Esophagus squamous epithelium (tissue), 5 donors: ENCODE measurements at places on chromosomes 1 and 21. TPM values are rescaled to one million over a fixed set of nuclear protein-coding genes. Genes with fewer than 3 reads are reported as not detected.

- no peak for DNase-seq
These were observed 30.5 kb upstream of the LRIG2 start for GRCh38 chr1:113042285-113043143.

- no peak for DNase-seq
These were observed 26.4 kb upstream of the EYA3 start for GRCh38 chr1:28114844-28115243.

- no peak for DNase-seq
These were observed 15.7 kb downstream of the FOXJ3 start for GRCh38 chr1:42319128-42319851.

DNA sequence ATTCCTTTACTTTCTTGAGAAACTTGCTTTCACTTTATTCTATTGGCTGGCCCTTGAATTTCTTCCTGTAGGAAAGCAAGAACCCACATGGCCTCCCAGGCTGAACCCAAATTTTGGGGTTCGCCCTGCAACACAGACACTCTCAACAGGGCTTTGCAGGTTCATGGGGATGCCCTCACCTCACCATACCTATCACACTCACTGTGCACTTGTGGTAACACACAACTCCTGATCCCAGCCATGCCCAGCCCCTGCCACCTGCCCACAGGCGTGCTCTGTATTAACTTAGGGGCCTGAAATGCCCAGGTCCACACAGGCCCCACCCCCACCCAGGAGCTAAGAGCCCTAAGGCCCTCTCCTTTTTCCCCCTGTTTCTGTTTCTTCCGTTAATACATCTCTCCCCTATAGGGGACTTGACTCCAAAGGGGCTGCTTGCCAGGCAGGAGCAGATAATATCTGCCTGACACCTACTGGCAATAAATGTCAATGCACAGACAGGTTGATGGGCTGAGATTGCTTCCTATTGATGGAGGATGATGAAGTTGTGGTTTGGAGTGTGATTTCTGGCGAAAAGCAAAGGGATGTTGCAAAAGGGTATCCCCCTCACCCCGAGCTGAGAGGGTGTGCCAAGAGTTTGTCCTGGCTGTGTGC lies 171.5 kb downstream of the AJAP1 start:
- no peak for DNase-seq

DNA sequence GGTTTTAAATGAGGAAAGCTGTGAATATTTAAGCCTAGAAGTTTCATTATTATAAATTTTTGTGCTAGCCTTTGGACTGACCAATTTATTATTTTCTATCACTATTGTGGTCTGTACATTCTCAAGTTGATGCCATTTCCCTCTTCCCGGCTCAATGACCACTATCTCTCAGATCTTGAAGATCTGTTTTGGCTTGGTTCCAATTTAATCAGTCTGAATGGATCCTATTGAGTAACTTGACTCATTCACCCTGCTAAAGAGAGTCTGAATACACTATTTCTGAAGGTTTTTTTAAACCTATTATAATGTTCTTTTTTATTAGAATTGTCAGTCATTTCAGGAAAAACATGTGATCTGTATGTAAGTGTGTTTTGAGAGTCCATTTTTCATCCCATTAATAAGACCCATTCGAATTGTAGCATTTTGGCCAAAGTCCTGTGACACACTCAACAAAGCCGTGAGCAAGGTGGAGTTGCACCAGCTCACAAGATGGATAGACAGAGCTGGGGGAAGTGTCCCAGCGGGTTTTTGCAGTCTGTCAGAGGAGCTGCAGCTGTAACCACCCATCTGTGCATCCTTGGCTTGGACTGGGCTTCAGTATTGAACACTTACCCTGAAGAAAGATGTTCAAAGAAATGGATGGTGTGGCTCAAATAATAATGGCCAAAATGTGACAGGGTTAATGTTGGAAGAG lies 145.6 kb downstream of the NFIA start:
- no peak for DNase-seq

- no peak for DNase-seq
These were observed 8.5 kb downstream of the CFHR4 start for GRCh38 chr1:196896355-196896754.

- DNase-seq: no peak
These were observed 769.1 kb downstream of the NCAM2 start for GRCh38 chr21:21767276-21767675.

DNA sequence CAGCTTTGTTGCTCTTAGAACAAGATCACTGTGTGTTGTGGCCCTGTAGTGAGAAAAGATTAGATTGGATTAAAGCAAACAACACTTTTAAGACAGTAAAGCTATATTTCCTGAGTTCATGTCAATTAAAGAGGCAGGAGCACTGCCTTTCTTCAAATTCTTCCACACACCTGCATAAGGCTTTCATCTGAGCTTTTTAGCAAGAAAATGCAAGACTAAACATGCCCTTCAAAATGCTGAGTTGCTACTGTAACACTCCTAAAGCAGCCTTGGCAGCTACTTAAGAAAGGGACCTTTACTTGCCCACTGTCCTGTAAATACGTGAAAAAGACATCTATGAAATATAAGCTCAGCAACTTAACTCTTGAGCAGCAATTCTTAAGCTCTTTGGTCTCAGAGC lies 11.8 kb downstream of the DPH5 start:
- no peak for DNase-seq

GRCh38 chr1:107538502-107538901 lies 397.7 kb downstream of the NTNG1 start:
- DNase-seq: no peak

GRCh38 chr1:150613061-150613920 lies 16.1 kb downstream of the ENSA start:
- DNase-seq: no peak

GRCh38 chr1:243482141-243483022 lies 226.5 kb downstream of the SDCCAG8 start:
- DNase-seq: no peak

GRCh38 chr1:152110860-152111514 lies 4.3 kb downstream of the TCHH start:
- no peak for DNase-seq

- no peak for DNase-seq
These were observed 126.8 kb upstream of the TNR start for GRCh38 chr1:175870217-175870616.

- DNase-seq: no peak
These were observed 86.2 kb downstream of the STUM start for GRCh38 chr1:226634611-226635246.

DNA sequence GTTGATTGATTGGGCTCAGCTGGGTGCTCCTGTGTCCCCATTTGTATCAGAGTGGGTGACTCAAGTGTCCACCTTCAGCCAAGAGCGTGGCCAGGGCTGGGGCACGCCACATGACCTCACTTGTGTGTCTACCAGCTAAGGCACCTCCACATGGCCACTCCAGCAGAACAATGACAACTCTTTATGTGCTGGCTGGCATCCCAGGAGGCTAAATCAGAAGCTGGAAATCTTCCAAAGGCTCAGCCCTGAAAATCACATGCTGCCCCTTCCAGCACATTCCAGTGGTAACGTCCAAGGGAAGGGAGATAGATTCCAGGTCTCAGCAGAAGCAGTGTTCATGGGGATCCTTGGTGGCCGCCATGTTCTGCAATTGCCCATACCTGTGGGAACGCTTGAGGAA lies 585.5 kb downstream of the AJAP1 start:
- no peak for DNase-seq

- DNase-seq: no peak
These were observed 127.5 kb downstream of the KCNN3 start for GRCh38 chr1:154742606-154743005.

GRCh38 chr1:172145231-172145651 lies 275.2 kb upstream of the C1orf105 start:
- DNase-seq: no peak

The OR2T33 gene
- not detected for total RNA-seq

The S1PR1 gene
- total RNA-seq: 31.1 TPM

The CATSPERE gene
- total RNA-seq: 2.7 TPM

The ASCL5 gene
- total RNA-seq: not detected

The CHIT1 gene
- 1.00 TPM for total RNA-seq

The PTGER3 gene
- total RNA-seq: 0.31 TPM

The SPRR5 gene
- total RNA-seq: not detected

The SLC30A2 gene
- not detected for total RNA-seq

The CA14 gene
- not detected for total RNA-seq
